ENCODE measurements at places on chromosomes 1 and 21.
A peak's percentile ranks its signal among the peaks of the same experiment; 100 is the strongest.

GRCh38 chr1:198867182-198867581, 228.3 kb downstream of the PTPRC start:
- no peak for DNase-seq

DNA sequence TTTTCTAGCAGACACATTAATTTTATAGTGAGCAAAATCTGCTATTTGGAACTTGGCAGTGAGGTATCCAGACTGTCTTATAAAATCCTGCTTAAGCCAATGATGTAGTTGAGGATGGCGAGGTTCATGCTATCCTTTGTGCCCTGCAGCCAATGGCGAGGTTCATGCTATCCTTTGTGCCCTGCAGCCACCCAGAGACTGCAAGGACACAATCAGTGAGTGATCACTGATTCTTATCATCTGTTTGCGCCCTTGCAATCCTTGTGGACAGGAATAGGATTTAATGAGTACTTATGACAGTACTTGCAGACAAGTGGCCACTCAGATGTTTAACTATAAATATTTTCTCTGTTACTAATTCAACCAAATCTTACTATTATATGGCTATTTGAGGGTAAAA, 112.6 kb downstream of the EIF4G3 start:
- no peak for DNase-seq

GRCh38 chr1:20847611-20848080, 60.5 kb upstream of the HP1BP3 start:
- DNase-seq = peak; percentile 26

- no peak for DNase-seq
Observed at GRCh38 chr1:162599451-162599850, 32.8 kb upstream of the DDR2 start.

- DNase-seq = no peak
Observed at GRCh38 chr1:940107-941014, 16.6 kb downstream of the SAMD11 start.

DNA sequence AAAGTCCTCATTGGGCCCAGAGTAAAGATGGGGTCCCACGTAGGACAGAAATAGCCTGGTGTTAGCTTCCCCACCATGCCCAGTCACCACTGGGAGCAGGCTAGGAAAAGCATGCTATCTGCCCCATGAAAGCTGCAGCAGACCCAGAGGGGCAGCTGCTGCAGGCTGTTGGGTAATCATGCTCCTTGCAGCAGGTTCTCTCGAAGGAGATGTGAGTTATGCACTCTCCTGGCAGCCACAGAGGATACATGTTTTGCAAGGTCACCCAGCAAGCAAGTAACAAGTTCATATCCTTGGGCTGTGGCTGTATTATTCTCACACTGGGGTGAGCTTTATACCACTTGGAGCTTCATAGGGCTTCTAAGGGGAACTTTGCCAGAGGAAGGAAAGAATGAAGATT, 9.1 kb upstream of the HEYL start:
- DNase-seq = no peak

- peak; percentile 41 for DNase-seq
Observed at GRCh38 chr1:68384872-68385411, 64.8 kb downstream of the RPE65 start.

GRCh38 chr1:5936126-5936525, 56.1 kb downstream of the NPHP4 start:
- DNase-seq = no peak

DNA sequence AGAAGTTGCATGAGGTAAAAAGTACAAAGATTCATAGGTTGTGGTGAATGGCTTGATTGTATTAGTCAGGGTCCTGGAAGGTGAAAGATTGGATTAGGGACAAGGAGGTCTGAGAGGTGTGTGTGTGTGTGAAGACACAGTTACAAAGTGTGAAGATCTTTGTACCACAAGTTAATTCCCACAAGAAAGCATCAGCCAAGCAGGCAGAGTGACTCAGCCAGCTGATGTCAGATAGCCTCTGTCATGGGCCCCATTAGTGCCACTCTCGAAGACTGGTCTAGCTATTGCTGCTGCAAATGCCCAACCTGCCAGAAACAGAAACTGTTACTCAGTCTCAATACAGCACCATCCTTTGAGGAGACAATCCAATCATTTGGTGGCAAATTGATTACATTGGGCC, 96.5 kb downstream of the DTL start:
- DNase-seq = no peak

DNA sequence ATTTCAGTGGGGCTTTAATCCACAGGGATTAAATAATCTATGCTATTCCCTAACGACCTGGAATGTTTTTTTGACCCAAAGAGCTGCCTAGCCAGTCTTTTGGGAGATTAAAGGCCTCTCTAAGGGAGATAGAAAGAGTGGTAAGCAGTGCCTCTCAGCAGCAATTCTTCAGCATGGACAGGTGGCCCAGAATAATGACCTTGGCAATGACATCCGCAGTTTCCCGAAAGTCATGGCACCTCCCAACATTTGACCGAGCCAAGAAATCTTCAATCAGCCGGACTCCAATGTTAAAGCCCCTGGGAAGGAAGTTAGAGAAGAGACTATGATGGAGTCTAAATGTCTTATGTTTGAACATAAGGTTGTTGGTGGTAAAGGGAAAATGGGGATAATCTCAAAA, 9.8 kb downstream of the TRAPPC3 start:
- no peak for DNase-seq

DNA sequence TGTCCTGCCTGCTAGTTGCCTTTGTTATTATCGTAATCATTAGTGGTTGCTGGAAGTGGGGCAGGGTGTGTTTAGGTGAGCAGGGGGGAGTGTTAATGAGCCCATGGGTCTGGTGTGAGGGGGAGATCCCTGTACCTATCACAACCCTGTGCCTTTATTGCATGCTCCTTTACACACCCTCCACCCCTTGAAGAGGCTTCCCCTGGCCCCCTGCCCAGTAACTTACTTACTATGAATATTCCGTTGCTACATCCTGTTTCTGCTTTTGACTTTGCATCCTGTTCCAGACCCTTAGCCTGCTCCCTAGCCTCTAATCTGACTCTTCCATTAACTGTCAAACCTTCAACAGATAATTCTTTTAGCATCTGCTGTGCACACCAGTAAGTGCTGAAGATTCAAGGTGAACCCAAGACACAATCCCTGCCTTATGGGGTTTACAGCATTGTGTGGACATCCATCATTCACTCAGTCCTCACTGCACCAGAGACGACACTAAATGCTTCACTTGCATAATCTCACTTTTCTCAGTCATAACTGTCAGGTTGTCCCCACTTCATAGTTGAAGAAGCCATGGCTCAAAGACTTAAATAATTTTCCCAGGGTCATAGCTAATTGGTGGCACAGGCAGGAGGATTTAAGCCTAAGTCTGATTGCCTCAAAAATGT, 47.9 kb downstream of the CDC7 start:
- no peak for DNase-seq

DNA sequence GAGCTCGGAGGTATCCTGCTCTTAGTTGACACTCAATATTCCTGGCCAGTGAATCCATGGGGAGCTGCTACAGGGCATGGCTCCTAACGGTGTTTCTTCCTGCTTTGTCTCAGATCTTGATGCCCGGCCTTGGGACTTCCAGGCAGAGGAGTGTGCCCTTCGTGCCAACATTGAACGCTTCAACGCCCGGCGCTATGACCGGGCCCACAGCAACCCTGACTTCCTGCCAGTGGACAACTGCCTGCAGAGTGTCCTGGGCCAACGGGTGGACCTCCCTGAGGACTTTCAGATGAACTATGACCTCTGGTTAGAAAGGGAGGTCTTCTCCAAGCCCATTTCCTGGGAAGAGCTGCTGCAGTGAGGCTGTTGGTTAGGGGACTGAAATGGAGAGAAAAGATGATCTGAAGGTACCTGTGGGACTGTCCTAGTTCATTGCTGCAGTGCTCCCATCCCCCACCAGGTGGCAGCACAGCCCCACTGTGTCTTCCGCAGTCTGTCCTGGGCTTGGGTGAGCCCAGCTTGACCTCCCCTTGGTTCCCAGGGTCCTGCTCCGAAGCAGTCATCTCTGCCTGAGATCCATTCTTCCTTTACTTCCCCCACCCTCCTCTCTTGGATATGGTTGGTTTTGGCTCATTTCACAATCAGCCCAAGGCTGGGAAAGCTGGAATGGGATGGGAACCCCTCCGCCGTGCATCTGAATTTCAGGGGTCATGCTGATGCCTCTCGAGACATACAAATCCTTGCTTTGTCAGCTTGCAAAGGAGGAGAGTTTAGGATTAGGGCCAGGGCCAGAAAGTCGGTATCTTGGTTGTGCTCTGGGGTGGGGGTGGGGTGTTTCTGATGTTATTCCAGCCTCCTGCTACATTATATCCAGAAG, 16.7 kb downstream of the ALX3 start:
- no peak for DNase-seq

- DNase-seq = peak; percentile 33
Observed at GRCh38 chr1:70319750-70320149, 34.8 kb downstream of the ANKRD13C start.

- DNase-seq = no peak
Observed at GRCh38 chr1:73781251-73781650, 416.7 kb downstream of the LRRIQ3 start.

GRCh38 chr1:8364528-8365442, 46.9 kb downstream of the SLC45A1 start:
- no peak for DNase-seq

DNA sequence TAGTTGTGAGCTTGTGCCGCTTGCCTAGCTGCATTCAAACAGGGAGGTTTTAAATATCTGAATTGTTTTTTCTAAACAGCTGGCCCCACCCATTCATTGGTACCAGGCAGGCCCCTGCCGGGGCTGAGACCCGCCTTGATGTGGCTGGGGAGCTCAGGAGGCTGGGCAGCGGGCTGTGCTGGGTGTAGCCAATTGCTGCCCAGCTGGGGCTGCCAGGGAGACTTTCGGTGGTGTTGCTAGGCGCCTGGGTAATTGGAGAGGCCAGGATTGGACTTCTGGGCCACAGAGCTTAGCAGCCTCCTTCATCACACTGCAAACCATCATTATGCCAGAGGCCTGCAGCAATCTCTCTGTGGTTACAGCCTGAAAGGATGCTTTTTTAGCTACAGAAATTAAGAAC, 12.2 kb downstream of the RHBDL2 start:
- no peak for DNase-seq

DNA sequence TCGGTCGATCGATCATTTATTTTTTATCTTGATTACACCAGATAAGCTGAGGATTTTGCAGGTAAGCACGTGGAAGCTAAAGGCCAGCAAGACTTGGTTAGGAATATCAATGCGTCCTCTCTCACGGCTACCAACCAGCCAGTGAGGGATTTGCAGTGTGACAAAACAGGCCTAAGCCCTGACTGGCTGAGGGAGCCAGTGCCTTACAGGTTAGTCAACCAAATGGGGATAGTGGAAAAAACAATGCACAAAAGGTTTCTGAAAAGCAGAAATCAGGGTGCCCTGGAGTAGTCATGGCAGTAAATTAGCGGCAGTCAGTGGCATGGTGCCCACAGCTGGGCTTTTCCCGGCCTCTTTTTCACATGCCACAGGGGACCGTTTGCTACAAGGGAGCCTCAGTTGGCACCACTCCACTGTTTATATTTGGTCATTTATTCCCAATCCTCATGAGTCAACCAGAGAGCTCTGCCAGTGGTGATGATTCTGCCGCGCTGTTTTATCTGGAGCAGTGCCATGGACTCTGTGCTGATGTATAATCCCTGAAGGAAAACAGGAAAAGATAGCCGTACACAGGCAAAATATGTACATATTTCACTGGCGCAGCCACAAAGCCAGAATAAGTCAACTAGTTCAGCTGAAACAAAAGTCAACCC, 167.6 kb downstream of the RHOU start:
- peak; percentile 97 for DNase-seq

DNA sequence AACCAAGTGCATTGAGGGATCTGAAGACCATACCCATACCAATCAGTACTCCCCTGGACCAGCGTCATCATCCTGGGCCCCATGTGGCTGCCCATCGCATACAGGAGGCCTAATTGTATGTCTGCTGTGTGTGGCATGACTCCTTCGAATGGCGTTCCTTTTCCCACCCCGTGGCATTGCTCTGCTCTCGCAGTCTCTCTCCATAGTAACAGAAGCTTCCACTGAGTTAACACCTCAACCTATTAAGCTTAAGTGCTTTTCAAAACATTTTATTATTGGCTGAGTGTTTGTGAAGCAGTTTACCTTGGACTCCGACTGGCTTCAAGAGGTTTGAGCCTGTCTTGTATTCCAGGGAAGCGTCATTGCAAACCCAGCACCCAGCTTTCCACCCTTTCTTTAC, 187.1 kb upstream of the LMO4 start:
- no peak for DNase-seq

- no peak for DNase-seq
Observed at GRCh38 chr1:234340528-234340927, 32.7 kb upstream of the COA6 start.

DNA sequence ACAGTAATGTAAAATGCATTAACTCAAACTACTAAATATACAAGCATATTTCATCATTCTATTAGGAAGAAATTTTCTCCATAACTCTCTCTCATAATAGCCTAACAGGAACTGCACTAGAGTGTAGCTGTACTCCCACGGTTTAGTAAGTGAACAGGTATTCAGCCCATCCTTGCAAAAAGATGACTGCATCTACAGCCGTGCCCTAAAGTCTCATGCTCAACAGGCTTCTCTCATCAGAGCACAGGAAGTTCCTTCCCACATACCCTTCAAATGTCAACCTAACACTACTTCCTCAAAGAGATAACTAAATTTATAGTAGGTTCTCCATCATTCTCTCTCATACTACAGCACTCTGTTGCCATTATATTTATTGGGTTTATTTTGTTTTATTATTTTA, 251.6 kb downstream of the AKT3 start:
- DNase-seq = peak; percentile 54

GRCh38 chr1:172352435-172352834, 68.0 kb upstream of the C1orf105 start:
- DNase-seq = no peak

GRCh38 chr1:29520571-29521437, 284.5 kb downstream of the PTPRU start:
- DNase-seq = no peak

DNA sequence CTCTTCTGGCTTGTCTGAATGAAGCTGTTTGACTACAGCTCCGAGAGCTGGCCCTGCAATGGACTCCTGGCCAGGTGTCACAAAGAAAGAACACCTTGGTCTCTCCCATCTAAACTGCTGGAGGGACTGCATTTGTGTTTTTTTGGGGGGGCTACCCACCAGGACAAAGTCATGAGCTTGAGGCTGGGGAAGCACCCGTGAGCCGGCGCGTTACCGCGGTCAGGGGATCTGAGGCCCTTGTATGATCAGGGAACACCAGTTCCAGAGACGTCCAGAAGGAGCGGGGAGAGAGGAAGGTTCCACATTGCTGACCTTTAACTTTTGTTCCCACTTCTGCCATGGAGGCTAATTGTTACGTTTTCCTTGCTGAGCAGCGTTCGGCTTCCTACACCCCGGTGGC, 84.5 kb upstream of the C1orf174 start:
- DNase-seq = no peak

GRCh38 chr21:36456729-36457414, 23.1 kb downstream of the CLDN14 start:
- no peak for DNase-seq
